ENCODE measurements at places on chromosomes 7 and 10.

DNA sequence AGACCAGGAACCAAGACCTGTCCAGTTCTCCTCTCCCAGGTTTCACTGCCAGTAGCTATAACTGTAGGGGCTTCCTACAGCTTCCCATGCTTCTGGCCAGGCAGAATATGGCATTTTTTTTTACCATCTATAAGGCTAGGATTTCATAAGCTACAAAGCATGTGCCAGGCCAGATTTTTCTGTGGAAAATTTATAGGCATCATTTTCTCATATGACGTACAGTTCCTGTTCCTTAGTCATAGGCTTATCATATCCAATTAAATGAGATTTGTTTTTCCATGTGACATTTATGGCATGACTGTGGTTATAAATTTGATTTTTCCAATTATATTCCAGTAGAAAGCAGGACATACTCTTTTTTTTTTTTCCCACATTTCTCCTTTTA is 208.6 kb upstream of the NPY start:
- DNase-seq, result no peak

- no peak for DNase-seq
Measured at GRCh38 chr7:103748680-103749079, 240.8 kb downstream of the RELN start.

DNA sequence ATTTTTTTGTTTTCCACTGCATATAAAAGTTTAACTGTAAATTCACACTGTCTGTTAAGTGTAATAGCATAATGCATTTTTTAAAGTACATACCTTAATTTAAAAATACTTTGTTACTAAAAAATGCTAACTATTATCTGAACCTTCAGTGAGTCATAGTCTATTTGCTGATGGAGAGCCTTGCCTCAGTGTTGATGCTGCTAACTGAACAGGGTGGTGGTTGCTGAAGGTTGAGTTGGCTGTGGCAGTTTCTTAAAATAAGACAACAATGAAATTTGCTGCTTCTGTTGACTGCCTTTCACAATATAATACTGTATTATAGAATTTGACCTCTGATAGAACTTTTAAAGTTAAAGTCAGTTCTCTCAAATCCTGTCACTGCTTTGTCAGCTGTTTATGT is 72.3 kb upstream of the GATAD1 start:
- DNase-seq, result no peak

- DNase-seq, result no peak
Measured at GRCh38 chr7:57769958-57770357, 320.0 kb downstream of the ZNF716 start.

GRCh38 chr7:39617005-39617404 is 6.4 kb upstream of the RALA start:
- DNase-seq, result no peak

GRCh38 chr10:114386452-114386851 is 17.9 kb downstream of the AFAP1L2 start:
- no peak for DNase-seq

DNA sequence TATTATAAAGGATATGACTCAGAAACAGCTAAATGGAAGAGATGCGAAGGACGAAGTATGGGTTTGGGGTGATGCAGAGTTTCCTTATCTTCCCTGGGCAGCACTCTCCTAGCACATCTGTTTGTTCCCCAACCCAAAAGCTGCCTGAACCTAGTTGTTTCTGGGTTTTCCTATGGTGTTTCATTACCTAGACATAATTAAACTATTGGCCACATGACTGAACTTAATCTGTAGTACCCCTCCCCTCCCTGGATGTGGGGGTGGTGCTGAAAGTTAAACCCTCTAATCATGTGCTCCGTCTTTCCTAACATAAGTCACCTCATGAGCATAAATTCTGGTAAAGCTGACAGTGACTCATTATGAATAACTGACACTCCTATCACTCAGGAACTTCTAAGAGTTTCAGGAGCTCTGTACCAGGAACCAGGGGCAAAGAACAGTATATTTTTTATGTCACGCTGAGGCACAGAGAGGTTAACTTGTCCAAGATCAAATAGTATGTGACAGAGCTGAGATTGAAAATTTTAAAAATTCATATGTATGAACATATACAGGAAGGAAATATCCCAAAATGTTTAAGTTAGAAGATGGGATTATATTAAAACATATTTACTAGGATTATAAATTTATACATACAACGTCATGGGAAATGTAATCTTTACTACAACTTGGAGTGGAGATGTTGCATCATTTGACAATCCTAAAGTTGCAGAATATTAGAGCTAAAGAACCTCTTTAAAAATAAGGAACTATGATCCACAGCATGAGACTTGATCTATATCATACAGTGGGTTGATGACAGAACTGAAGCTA is 4.8 kb downstream of the STRIP2 start:
- no peak for DNase-seq
